ENCODE measurements at places on chromosomes 5 and 9. TPM values are rescaled to one million over a fixed set of nuclear protein-coding genes. Genes with fewer than 3 reads are reported as not detected.
A peak's percentile ranks its signal among the peaks of the same experiment; 100 is the strongest.

- peak; percentile 27 for DNase-seq
These were observed 187.0 kb downstream of the CARTPT start for GRCh38 chr5:71905834-71906711.

DNA sequence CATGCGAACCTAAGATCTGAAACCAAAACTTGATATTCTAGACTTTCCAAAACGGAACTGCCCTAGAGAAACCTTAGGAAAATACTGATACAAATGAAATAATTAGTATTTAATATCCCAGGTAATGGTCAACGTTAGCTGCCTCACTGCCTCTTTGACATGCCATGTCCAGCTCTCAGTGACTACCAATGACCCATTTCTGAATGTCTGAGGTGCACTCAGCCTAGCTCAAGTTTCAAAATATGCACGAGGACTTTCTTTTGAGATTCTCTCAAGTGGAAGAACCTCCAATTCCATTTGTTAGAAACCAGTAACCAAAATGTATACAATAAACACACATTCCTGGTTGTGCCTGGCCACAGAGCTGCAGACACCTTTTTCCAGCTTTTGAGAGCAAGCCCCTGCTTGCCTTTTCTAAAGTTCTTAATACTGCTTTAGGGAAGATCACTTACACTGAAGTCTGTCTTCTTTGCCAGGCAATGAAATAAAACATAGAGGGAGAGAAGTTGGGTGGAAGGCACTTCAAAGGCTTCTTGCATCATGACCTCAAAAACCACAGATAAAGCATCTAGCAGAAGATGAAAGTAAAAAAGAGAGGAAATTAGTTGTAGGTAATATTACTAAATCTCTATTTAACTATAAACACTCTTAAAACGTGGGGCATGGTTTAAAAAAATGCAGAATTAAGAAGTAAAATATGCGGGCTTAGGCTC is 87.9 kb downstream of the MRPS27 start:
- DNase-seq: no peak

DNA sequence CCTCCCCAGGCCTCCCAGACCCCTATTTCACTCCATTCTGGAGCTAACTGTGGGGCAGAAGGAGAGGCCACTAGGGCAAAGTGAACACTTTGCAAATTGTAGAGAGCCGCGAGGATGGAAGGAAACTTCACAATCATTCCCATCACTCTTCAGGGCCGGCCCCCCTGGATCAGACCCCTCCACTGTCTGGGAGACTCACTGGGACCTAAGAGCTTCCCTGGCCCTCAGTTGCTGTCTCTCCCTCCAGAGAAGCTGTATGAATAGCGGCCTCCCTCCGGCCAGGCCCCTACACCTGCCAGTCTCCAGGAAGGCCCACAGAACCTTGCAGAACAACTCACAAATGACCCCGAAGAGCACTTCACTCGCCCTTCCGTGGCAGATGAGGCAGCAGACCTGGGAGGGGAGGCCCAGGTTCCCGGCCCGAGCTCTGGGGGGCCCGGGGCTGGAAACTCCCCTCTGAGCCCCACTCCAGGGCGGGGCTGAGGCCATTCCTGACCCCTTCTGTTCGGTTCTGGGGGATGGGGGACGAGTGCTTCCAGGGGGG is 141.9 kb upstream of the IER5L start:
- DNase-seq: no peak

GRCh38 chr5:154729613-154730012 is 25.6 kb upstream of the LARP1 start:
- DNase-seq: peak; percentile 22

DNA sequence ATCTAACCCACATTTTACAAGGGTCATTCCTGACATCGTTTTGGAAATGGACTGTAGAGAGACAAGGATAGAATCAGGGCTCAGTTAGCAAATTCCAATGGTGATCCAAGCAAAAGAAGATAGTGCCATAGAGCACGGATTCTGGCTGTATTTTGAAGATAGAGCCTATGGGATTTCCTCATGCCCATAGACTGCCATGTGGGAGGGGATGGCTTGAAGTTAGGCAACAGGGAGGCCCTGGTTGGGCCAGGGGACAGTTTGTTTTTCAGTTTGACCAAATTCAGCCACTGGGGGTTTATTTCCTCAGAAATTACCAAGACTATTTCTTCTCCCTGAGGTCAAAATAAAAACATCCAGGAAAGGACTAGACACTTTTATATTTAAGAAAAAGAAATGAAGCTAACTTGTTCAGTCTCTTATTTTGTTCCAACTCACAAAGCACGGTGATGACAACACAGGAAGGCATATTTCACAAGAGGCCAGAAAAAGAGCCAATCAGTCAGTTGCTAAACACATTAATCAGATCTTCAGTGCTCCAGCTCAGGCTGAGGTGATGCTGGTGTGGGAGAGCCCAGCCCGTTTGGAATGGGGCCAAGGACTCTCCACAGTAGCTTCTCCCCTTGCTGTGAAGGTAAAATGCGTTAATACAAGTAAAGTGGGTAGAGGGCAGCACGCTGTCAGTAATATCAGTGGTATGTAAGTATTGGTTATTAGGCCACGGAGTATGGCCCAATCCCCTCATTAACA is 4.4 kb upstream of the DCTN4 start:
- DNase-seq: peak; percentile 65

Gene PCDHB16
- total RNA-seq: 0.17 TPM

Gene NPR3
- 0.65 TPM for total RNA-seq

Gene GABRA6
- not detected for total RNA-seq

Gene GLRA1
- total RNA-seq: not detected
